ENCODE measurements at places on chromosomes 6 and 20.
A peak's percentile ranks its signal among the peaks of the same experiment; 100 is the strongest.

DNA sequence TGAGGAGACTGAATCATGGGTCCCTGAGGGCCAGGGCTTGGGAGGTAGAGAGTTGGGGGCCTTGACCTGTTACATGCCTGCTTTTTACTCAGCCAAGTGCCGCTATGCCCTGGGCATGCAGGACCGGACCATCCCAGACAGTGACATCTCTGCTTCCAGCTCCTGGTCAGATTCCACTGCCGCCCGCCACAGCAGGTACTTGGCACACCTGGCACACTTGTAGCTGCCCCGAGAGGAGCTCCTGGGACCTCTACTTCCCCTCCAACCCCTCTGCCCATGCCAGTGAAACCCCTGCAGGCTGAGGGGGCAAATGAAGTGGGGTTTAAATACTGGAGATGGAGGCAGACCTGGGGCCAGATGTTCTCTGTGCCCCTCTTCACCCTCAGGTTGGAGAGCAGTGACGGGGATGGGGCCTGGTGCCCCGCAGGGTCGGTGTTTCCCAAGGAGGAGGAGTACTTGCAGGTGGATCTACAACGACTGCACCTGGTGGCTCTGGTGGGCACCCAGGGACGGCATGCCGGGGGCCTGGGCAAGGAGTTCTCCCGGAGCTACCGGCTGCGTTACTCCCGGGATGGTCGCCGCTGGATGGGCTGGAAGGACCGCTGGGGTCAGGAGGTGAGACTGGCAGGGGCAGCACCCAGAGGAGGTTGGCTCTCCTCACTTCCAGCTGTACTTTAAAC, 4.6 kb downstream of the DDR1 start:
- DNase-seq, result no peak

DNA sequence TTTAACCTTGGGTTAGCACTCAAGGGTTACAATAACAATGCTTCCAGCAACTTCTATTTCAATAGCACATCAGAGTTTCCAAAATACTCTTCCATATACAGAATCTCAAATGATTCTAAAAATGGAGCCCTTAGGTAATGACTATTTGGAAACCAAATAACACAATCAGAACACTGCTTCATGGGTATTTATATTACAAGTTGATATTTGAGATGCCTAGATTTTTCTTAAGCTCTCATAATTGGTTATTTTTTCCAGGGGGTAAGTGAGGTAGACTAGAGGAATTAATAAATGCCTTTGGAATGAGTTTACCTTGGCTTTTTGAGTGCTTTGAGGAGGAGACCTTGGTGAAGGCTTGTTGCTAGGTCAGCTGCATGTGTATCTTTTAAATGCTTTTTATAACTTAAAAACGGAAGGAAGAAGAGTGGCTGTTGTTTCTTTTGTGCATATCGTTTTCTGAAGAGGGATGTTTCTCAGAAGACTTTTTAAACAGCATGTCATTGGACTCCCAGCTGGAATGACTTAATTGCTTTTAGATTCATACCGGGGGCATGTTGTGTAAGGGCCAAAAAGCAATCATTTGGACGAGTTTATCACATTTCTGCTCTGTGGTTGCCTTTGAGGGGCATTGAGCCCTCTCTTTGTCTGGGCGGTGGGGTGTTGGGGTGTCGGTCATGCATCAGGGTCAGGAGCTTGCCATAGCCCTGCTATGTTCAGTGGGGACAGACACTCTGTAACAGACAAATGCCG, 186.0 kb downstream of the DTNBP1 start:
- DNase-seq, result no peak

- DNase-seq, result no peak
Observed at GRCh38 chr6:7819431-7820015, 91.1 kb downstream of the TXNDC5 start.

GRCh38 chr20:24991897-24992486, 559 bp downstream of the APMAP start:
- DNase-seq, result peak; percentile 41

GRCh38 chr6:39758905-39759605, 33.1 kb upstream of the DAAM2 start:
- DNase-seq, result no peak

- no peak for DNase-seq
Observed at GRCh38 chr6:6560909-6561308, 27.6 kb upstream of the LY86 start.

- DNase-seq, result no peak
Observed at GRCh38 chr20:15547119-15547518, 1026.1 kb downstream of the KIF16B start.

GRCh38 chr6:137002505-137002904, 42.3 kb downstream of the IL20RA start:
- no peak for DNase-seq

- no peak for DNase-seq
Observed at GRCh38 chr20:63268256-63268655, 4.4 kb upstream of the ARFGAP1 start.

DNA sequence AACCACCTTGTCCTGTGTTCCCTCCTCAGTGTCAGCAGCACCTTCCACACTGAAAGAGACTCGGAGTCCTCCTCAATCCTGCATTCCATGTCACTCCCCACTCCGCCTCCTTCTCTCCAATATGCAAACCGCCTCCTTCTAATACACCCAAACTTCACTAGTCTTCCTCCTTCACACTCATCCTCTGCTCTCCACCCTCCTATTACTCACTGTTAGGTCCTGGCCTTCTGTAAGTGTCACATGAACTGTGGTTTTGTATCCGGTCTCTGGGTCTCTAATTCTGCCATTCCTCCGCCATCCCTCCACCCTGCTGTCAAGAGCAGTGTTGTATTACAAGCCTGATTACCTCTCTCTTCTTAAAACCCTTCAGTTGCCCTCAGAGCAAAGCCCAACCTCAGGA, 200.5 kb upstream of the CDYL start:
- DNase-seq, result no peak

- no peak for DNase-seq
Observed at GRCh38 chr6:3892603-3893002, 43.4 kb downstream of the FAM50B start.

GRCh38 chr6:161590961-161591627, 317.2 kb upstream of the AGPAT4 start:
- DNase-seq, result no peak

GRCh38 chr6:156925718-156926607, 148.8 kb downstream of the ARID1B start:
- DNase-seq, result no peak

- no peak for DNase-seq
Observed at GRCh38 chr6:136401749-136402148, 112.1 kb upstream of the BCLAF1 start.

- DNase-seq, result no peak
Observed at GRCh38 chr20:43450841-43451799, 6.6 kb upstream of the SRSF6 start.

GRCh38 chr6:83231146-83231545, 38.0 kb downstream of the RWDD2A start:
- DNase-seq, result no peak

- DNase-seq, result peak; percentile 65
Observed at GRCh38 chr20:25399037-25399430, 8.4 kb upstream of the ABHD12 start.

DNA sequence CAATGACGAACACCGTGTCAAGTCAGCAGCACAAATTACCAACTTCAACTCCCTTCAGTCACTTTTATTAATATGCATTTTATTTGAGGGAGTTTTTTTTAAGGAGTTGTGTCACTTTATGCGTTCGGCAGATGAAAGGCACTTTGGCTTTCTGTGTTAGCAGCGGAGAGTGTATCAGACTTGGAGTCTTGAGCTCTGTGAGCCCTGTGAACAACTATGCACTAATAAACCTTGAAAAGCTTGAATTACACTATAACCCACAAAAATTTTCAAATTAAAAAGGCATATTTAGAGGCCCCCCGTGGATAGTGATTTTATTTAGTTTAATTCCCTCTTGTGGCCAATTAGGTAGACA, 335.3 kb upstream of the NT5E start:
- DNase-seq, result no peak

DNA sequence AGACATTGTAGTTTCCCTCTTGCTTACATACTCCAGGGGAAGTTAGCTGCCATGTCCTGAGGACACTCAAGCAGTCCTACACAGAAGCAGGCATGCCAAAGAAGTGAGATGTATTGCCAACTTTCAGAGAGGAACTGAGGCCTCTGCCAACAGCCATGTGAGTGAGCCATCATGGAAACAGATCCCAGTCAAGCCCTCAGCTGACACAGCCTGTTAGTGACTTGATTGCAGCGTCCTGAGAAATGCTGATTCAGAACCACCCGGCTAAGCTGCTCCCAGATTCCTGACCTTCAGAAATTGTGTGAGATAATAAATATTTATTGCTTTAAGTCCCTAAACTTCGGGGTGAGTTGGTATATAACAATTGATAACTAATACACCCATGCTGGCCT, 38.1 kb downstream of the GSTA2 start:
- DNase-seq, result no peak

DNA sequence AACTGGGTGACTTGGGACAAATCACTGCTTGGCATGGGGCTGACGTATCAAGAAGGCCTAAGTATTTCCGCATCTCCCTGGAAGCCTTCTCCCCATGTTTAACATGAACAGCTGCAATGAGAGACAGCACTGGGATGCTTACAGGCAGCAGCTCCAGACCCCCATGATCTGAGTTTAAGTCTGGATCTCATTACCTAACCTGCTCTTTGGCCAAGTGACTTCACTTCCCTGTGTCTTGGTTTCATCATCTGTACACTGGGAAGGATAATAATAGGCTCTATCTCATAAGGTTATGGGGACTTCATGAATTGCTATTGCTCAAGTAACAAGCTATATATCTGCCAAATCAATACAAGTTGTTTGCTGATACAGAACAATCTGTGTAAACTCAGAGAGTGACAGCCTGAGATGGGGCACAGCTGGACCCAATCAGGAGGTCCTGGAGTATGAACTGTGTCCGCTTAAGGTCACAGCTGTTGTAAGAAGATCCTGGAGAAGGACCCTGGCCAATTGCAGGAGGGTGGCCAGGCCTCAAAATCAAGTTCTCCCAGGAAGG, 56.0 kb downstream of the TGM2 start:
- no peak for DNase-seq

DNA sequence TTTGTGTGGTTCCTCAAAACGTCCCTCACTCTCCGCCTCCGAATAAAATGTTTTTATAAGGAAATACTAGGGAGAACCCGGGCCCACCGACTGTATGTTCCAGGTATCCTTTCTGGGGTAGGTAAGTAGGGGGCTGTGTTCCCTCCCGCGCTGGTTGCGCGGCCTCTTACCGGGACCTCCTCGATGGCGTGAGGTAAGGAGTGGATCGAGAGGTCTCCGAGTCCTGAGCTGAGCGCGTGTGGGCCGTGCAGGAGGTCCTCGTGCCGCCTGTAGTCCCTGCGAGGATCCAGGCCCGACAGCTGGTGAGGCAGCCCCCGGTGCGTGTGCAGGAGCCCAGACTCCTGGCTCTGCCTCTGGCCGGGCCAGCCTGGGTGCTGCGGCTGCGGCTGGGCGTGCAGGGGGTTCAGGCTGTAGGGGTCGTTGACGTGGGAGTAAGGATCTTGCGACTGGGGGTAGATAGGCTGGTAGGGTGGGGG, 5.1 kb downstream of the TFAP2A start:
- no peak for DNase-seq

GRCh38 chr6:2909718-2910117, 6.6 kb upstream of the SERPINB9 start:
- no peak for DNase-seq

GRCh38 chr6:129353067-129353466, 356.9 kb downstream of the ARHGAP18 start:
- peak; percentile 50 for DNase-seq

- DNase-seq, result no peak
Observed at GRCh38 chr6:157714153-157714490, 108.9 kb upstream of the SNX9 start.

GRCh38 chr6:170165085-170165470, 125.8 kb downstream of the DLL1 start:
- no peak for DNase-seq

DNA sequence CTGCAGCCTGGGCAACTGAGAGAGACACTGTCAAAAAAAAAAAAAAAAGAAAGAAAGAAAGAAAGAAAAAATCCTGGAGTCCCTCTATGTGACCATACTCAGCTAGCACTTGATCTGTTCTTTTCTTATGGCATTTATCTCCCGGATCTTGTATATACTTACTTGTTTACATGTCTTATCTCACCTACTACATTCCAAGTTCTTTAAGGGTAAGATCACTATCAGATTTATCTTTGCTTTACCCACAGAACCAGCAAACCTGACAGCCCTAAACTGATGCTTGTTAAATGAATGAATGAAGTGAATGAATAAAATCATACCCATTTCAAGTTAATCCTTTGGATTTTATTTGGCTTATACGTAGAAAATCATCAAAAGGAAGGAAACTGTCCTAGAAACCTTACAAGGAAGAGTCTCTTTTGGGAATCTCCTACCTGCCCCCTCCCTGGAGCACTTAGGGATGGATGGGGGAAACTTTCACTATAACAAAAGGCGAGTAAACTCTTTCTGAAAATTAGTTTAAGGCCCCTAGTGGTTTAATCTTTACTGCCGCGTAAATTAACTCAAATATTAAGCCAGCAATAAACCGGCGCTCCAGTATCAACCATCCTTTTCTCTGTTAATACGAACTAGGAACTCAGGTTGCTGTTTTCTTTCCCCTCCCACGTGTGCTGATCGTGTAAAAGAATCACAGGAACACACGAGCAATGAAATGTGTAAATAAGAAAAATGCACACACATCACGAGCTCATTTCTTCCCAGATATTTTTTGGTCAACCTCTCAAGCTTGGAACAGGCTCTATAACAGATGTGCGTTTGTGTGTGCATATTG, 1.3 kb upstream of the UTRN start:
- DNase-seq, result no peak

DNA sequence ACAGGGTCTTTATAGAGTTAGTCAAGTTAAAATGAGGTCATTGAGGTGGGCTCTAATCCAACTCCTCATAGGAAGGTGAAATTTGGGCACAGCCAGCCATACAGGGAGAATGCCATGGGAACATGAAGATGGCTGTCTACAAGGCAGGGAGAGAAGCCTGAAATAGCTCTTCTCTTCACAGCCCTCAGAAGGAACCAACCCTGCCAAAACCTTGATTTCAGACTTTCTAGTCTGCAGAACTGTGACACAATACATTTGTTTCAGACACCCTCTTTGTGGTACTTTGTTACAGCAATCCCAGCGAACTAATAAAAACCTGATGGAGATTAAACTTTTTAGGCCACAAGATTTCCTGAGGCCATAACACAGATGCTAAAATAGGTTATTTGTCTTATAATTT, 43.1 kb upstream of the HECA start:
- no peak for DNase-seq

GRCh38 chr20:59157961-59158541, 5.6 kb upstream of the ZNF831 start:
- DNase-seq, result no peak

- no peak for DNase-seq
Observed at GRCh38 chr6:11373208-11373607, 140.7 kb upstream of the NEDD9 start.

- no peak for DNase-seq
Observed at GRCh38 chr6:43203029-43203717, 21.2 kb downstream of the CUL9 start.
